ENCODE measurements at places on chromosomes 1 and 21.

DNA sequence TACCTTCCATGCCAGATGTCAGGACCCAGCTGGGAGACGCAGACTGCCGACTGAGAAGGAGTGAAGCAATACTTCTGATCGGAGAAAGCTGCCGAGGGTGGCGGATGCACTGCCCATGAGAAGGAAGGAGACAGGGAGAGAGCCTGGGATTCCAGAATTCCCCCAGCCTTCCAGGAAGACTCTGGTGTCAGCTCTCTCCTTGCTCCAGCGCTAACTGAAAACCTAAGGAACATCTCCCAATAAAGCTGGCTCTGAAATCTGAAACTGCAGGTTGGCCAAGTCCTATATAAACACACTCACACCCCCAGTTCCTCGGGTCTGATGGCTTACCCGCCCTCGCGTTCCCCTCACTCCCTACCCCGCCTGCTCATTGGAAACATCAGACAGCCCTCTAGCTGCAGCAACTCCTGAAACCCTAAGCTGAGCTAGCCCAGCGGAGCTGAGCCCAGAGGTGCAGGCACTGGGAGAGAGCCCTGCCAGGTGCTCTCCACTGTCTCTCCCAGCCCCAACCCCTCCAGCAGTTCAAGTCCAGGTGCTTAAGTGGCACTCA lies 52.3 kb downstream of the PLEKHA6 start:
- DNase-seq = no peak

DNA sequence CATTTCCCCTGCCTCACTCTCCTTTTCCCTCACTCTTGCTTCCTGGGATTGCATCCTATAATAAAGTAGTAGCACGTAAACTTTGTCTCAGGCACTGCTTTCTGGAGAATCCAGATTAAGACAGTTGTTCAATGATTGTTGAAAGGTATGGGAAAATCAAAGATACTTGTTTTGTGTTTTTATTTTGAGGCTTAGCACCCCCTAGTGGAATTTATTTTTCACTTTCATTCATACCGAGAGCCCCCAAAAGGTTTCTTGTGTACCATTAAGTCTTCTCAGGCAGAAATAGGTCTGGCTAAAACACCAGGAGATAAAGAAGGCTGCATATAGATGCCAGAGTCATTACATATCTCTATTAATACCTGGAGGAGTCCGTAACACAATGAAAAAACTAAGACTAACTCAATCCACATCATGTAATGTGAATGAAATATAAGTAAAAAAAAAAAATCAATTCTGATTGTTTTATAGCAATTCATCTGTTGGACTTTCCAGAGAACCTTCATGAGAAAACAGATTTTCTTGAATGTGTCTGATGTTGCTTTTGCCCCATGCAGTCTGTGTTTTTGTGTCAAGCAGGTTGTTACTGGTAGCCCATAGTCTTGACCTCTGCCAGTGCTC lies 103.5 kb downstream of the RPE65 start:
- DNase-seq = no peak

DNA sequence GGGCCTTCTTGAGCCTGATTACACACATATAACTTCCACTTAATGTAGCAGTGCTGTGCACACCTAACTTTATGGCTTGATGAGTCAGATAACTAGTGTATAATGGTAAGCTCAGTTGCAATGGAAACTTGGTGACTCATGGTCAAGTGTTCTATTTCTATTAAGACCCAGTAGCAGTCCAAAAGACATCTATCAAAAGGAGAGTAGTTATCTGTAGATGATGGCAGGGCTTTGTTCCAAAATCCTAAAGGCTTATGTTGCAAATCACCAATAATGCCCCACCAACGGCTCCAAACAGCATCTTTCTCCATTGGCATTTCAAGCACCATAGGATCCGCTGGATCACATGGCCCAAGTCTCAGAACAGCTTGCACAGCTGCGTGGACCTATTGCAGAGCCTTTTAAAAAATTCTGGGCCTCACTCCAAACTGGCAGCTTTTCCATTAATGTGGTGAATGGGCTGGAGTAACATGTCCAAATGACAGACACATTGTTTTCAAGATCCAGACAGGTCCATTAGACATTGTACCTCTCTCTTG lies 566.8 kb upstream of the USP24 start:
- DNase-seq = no peak

DNA sequence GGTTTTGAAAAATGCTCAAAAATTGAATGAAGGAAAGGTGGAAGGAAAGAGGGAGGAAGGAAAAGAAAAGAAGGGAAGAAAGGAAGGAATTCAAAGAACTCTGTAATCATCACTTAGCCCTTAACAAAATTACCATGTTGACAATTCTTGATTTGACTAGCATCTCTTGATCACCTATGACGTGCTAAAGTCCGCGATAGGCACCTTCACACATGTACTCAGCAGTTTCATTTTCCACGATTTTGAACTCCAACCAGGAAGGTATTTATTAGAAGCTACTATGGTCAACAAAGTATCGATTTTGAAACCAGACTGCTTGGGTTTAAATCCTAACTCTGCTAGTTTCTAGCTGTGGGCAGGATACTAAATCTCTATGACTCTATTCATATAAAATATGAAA lies 146.9 kb downstream of the DAB1 start:
- no peak for DNase-seq

GRCh38 chr1:173383351-173383750 lies 93.8 kb upstream of the PRDX6 start:
- no peak for DNase-seq

GRCh38 chr1:228174482-228175315 lies 9.1 kb downstream of the IBA57 start:
- DNase-seq = no peak

DNA sequence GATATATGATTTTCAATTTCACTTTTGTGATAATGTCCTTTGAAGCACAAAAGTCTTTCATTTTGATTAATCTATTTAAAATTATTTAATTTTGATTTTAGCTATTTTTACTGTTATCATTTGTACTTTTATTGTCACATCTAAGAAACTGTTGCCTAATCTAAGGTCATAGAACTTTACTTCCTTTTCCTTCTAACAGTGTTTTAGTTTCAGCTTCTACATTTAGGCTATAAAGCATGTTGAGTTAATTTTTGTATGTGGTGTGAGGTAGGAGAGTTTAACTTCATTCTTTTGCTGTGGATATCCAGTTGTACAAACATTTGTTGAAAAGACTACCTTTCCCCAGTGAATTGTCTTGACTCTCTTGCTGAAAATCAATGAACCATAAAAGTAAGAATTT lies 204.5 kb downstream of the TM2D1 start:
- no peak for DNase-seq

GRCh38 chr21:42661688-42662429 lies 8.4 kb downstream of the PDE9A start:
- DNase-seq = no peak

DNA sequence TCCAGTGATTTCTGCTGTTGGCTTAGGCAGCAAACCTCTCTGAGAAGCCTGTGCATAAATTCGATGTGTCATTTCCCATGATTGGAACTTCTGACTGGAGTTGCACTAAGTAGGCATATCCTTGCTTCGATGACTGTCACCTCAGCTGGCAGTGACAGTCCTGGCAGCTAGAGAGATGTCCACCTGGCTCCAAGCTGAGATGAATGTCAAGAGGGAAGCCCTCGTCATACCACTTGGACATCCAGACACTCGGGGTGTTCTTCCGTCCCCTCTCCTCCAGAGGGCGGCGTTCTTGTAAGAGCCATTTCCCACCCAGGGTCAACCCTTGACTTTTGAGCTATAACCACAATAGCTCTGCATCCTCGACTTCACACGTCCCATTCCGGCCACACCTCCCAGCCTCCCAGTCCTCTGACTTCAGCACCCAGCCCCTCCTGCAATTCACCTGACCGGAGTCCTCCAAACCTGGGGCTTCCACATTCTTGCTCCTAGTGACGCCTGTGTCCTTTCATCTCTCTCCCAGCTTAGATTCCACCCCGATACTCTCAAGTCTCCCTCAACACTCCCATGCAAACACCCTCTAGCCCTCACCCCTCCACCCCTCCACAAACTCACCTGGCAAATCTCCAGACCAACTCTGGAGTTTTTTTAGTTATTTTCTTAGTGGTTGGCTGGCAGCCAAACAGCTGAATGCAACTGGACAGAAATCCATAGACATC lies 17.3 kb downstream of the CA6 start:
- DNase-seq = no peak

- no peak for DNase-seq
Measured at GRCh38 chr1:46603481-46603857, 599 bp downstream of the MKNK1 start.

DNA sequence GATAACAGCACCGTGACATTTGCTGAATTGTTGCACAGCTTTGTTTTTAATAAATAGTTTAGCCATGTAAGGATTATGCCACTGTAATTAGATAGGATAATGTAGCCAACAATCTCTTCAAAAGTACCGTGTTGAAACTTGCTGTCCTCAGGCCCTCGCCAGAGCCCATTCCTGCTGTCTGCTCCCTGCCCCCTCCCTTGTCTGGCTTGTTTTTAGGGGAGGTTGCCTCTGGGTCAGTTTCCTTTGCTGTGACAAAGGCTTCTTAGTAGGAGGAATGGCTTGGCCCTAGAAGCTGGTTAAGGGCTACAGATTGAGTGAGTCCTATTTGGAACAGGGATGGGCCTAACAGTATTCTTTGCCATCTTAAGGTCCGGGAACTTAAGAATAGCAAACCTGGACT lies 107.9 kb downstream of the LMO4 start:
- no peak for DNase-seq

- DNase-seq = no peak
Measured at GRCh38 chr1:167739752-167740151, 18.0 kb downstream of the MPZL1 start.

DNA sequence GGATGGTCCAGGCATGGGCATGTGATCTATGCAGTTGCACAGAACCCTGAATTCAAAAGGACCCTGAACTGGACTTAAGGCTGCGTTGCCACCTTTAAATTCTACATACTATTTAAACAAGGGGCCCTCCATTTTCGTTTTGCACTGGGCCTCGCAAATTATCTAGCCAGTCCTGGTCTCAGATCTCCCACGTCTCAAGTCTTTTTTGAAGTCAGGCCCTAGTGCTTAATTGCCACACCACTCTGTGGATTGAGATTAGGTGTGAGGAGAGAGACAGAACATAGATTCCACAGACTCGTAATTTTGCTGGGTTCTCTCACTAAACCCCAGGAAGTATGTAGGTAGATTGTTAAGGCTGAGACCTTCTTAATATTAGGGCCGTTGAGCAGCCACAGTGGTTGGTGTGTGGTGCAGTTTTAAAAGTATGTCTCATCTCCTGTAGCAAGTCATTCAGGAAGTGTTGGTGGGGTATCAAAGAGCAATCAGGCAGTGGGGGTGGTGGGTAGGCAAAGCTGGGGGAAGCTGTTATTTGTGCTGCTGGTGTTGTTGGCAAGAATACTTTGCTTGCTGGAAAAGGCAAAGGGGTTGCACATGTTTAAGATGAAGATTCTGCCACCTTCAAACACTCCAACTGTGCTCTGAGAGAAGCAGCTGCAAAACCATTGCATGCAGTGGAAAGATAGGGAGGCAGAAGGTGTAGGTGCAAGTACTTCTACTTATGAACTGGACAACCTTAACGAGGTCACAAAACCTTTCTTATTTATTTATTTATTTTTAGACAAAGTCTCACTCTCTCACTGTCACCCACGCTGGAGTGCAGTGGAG lies 11.2 kb downstream of the CD84 start:
- DNase-seq = no peak

DNA sequence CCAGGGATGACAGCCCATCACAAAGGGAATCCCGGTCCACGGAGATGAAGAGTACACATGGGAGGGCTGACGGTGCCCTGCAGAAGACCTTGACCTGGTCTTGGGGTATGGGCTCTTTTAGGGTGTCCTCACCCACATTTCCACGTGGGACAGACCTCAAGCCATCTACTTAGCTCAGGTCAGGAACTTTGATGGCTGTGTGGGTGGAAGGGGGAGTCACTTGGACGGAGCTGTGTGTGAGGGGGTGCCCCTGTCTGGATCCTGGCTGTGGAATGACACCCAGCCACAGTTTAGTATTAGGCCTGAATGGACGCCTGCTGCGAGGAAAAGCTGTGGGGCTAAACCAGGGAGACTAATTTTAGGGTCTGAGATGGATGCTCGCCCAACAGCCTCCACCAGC lies 10.9 kb upstream of the MIXL1 start:
- DNase-seq = no peak

- DNase-seq = peak; percentile 94
Measured at GRCh38 chr1:155127105-155127966, at the start of gene EFNA1. TSS of gene EFNA1 (plus strand) at chr1:155127876. CDS start at chr1:155127978, 102 bp downstream.

- DNase-seq = no peak
Measured at GRCh38 chr1:46594063-46594462, 10.0 kb downstream of the MKNK1 start.

Data from right lobe of liver (tissue), 6 donors.